ENCODE measurements at places on chromosomes 12 and 14.

- DNase-seq, result no peak
Measured at GRCh38 chr12:34203866-34204620, 181.7 kb downstream of the ALG10 start.

GRCh38 chr14:78701246-78701645, 531.1 kb downstream of the NRXN3 start:
- DNase-seq, result peak; percentile 4

DNA sequence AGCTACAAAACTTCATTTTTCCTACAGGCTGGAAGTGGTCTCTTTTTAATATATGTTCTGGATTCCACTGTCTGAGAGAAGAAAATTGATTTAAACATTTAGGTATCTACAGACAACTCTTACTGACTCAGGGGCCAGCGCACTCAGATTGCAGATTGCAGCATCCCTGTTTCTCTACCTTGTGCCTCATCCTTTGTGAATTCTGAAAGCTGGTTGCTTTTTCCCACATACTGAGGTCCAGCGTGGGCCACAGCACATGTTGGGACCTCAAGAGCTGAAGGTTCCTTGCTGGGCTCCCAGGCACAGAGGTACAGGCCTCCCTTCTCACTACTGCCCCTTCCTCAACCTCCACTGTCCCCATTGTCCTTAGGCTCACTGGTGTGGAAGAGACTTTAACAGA, 101.7 kb upstream of the CCDC175 start:
- no peak for DNase-seq

GRCh38 chr12:50052544-50052943, 4.9 kb upstream of the ASIC1 start:
- DNase-seq, result no peak

DNA sequence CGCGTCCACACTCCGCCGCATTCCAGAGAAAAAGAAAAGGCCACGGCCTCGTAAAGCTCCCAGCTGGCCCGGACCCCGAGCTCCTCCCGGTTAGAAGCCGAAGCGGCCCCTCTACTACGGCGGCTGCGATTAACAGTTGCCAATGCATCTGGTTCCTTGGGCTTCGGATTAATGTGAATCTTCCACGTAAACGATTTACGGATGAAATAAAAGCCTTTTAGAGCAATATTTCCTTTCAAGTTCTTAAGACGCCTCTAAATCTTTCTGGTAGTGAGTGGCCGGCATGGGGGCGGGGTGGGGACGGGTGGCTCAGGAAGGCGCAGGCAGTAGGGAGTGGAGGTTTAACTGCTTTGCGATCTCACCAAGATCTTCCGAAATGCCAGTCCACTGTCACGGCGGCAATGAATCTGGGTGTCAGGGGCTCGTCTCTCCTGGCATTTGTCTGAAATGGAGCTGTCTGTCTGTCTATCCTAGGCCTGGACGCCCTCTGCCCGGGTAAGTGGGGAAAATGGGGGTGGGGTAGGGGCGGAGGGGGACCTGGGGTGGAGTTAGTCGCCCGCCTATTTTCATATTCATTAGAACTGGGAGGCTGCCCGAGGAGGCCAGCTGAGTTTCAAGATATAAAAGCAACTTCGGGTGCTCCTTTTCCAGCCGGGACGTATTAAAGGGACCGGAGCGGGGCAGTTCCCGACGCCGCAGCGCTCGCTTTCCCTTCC, 413 bp upstream of the ALX1 start:
- DNase-seq, result no peak

DNA sequence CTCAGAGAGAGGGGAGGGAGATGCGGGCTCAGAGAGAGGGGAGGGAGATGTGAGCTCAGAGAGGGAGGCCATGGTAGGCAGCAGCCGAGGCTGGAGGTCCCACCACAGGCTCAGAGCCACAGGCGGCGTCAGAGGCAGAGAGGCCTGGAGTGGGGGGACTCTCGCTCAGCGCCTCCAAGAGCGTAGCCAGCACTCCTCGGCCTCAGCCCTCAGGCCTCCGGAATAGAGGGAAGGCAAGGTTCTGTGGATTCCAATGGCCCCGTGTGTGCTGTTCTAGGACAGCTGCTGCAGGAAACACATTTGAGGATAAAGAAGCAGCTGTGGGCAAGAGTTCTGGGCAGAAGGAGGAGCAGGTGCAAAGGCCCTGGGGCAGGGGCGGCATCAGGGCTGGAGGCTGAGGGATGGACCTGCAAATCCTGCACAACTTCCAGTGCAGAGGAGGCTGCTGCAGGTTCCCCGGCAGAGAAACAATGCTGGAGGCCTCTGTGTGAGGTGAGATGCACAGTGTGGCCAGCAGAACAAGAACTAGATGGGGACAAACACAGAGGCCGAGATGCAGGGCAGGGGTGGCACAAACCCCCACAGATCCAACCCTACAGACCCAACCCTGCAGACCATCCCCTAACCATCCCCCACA, 59.1 kb upstream of the GALNT9 start:
- no peak for DNase-seq

DNA sequence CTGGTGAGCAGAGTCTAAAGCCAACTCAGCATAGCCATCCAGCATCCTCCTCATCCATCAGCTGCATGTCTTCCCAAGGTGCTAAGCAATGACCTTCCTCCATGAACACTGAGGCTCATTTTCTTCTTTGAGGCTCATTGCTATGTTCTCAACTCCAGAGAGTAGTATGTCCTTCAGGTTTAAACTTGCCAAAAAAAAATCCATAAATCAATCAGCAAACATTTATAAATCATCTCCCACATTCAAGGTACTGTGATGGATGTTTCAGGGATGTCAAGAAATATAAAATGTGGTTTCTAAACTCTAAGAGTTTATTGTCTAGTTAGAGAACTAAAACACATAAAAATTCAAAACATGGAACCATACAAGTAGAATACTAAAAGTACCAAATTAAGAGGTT, 29.8 kb upstream of the MDM1 start:
- DNase-seq, result no peak

- no peak for DNase-seq
Measured at GRCh38 chr14:96790186-96790585, 7.0 kb upstream of the VRK1 start.

- no peak for DNase-seq
Measured at GRCh38 chr12:53739214-53740129, 12.2 kb upstream of the CALCOCO1 start.

GRCh38 chr12:13887779-13888388, 93.5 kb downstream of the GRIN2B start:
- DNase-seq, result no peak

GRCh38 chr14:79018836-79019235, 848.7 kb downstream of the NRXN3 start:
- DNase-seq, result peak; percentile 51

GRCh38 chr12:102461501-102461900, 18.9 kb downstream of the IGF1 start:
- DNase-seq, result no peak

DNA sequence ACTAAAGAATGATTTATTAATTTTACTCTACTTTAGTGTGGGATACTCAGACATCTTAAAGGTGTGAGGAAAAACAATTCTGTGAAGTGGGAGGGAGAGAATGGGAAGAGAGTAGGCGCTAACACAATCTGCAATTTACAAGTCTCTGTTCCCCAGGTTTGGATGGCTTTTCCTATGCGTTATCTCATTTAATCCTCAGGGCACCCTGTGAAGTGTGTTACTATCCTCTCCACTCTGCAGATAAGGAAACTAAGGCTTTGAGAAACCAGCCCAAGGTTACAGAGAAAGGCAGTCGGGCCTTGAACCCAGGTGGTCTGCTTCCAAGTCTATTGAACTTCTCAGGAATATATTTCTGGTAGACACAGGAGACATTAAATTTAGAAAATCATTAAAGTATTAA, 36.2 kb upstream of the TUBA1C start:
- no peak for DNase-seq

DNA sequence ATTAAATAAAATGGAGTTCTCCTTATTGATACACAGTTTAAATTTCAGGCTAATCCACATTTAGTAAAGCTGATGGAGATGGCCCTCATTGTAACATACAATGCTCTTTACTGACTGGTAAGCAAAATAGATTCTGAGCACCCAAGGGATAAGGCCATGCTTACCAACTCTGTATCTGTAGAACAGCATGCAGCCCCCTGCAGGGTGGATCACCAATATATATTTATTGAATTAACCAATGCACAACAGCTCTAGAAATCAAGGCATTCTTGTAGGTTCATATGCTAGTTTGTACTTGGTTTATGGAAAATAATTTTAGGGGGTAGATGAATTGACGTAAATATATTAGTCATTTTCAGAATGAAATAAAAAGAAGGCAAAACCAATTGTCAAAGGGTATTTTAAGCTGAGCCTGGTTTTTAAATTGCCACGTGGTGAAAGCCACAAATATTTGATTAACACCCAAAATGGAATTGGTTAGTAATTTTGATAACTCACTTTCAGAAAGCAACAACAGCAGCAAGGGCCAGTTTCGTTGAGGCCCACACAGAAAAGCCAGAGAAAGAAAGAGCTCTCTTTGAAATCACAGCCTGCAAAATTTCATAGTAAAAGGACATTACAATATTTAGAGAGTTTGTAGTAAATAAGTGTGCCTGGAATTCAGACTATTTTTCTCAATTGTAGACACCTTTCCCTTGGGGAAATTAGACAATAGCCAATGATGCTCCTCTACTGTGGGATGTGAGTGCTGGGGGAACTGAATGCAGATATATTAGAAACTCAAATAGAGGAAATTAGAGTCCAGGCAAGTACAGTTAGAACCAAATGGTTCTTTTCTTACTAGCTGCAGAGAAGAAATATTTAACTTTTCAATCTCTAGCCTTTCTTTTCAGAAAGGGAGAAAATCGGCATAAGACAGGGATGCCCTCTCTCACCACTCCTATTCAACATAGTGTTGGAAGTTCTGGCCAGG, 216.2 kb upstream of the ABCD2 start:
- DNase-seq, result no peak

- no peak for DNase-seq
Measured at GRCh38 chr12:42853370-42854140, 264.0 kb upstream of the PRICKLE1 start.

GRCh38 chr12:18750085-18750484, 12.2 kb downstream of the CAPZA3 start:
- DNase-seq, result peak; percentile 48

- peak; percentile 74 for DNase-seq
Measured at GRCh38 chr12:54201001-54201794, 12.4 kb upstream of the SMUG1 start.

- DNase-seq, result peak; percentile 11
Measured at GRCh38 chr12:24470050-24470449, 478.9 kb downstream of the BCAT1 start.

- DNase-seq, result peak; percentile 47
Measured at GRCh38 chr14:62947301-62947700, 98.0 kb downstream of the KCNH5 start.

DNA sequence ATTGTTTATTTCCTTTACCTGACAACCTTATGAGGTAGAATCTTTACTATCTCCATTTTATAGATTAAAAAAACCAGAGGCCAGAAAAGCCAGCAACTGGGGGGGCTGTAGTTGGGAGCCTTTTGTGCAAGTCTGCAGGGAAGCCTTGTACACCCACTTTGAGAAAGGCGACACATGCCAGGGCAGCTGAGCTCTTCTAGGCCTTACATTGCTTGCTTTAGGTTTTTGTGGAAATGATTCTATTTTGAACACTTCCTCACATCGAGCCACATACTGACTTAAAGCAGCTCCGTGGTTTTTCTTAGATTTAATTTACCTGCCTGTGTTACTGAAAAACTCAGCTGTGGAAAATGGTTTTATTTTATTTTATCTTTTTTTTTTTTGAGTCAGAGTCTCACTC, 34.6 kb downstream of the EP400 start:
- no peak for DNase-seq
